ENCODE measurements at places on chromosomes 12 and 14. TPM values are rescaled to one million over a fixed set of nuclear protein-coding genes. Genes with fewer than 3 reads are reported as not detected.

Gene IRF2BPL
- total RNA-seq, result 36.1 TPM

Gene CPNE6
- total RNA-seq, result not detected

Gene SDR9C7
- total RNA-seq, result not detected

Gene OR4K13
- not detected for total RNA-seq

Gene C12orf42
- total RNA-seq, result 11.1 TPM

Gene PRKD1
- total RNA-seq, result not detected

Gene TAS2R10
- total RNA-seq, result 0.31 TPM

Gene SNX6
- total RNA-seq, result 128 TPM

Gene DPPA3
- not detected for total RNA-seq

Gene BRF1
- total RNA-seq, result 39.7 TPM

Gene MYBPC1
- total RNA-seq, result not detected

Gene SLC8A3
- total RNA-seq, result 1.0 TPM

Gene CCDC197
- total RNA-seq, result not detected

Gene MIP
- total RNA-seq, result not detected

Gene TTC7B
- 8.3 TPM for total RNA-seq

Gene PMCH
- total RNA-seq, result not detected

Gene OTOGL
- total RNA-seq, result not detected

Gene FAR2
- 7.0 TPM for total RNA-seq

Gene PLA2G1B
- total RNA-seq, result 0.31 TPM

Gene KRT73
- 21.4 TPM for total RNA-seq

Gene IL31
- total RNA-seq, result not detected

Gene SLC7A8
- total RNA-seq, result 0.21 TPM

Gene MYH6
- total RNA-seq, result not detected

Gene KRT72
- 10.2 TPM for total RNA-seq

Gene IAPP
- not detected for total RNA-seq

Gene CSAD
- total RNA-seq, result 11.3 TPM

Gene SERPINA12
- not detected for total RNA-seq

Gene SLC41A2
- 4.9 TPM for total RNA-seq

Gene ARHGEF25
- total RNA-seq, result 0.31 TPM

Gene NTF3
- total RNA-seq, result not detected

Gene PLEKHG7
- total RNA-seq, result 0.42 TPM

Gene DENND5B
- 4.0 TPM for total RNA-seq

Gene CCND2
- total RNA-seq, result 60.7 TPM

Gene MYL2
- total RNA-seq, result not detected

Gene CMA1
- not detected for total RNA-seq

Gene TRPV4
- 0.31 TPM for total RNA-seq

Gene KRT82
- total RNA-seq, result not detected

Gene FGFR1OP2
- total RNA-seq, result 83.7 TPM

Gene CACNA1C
- total RNA-seq, result 0.10 TPM

Gene CAPZA3
- not detected for total RNA-seq

Gene SCAF11
- 298 TPM for total RNA-seq

Gene CCDC63
- total RNA-seq, result not detected

Gene SMIM10L1
- total RNA-seq, result 6.3 TPM

Gene HSPB8
- total RNA-seq, result not detected

Gene LRTM2
- total RNA-seq, result 0.10 TPM

Gene KRT2
- total RNA-seq, result 0.94 TPM

Gene HOXC12
- total RNA-seq, result not detected

Gene SNRPF
- 15.7 TPM for total RNA-seq

Gene TEX22
- total RNA-seq, result 0.10 TPM

Gene HELB
- 92.4 TPM for total RNA-seq

Gene STYX
- 25.2 TPM for total RNA-seq

Gene PLD4
- total RNA-seq, result 15.3 TPM

Gene PPM1H
- total RNA-seq, result 1.3 TPM

Gene SLC6A12
- total RNA-seq, result 0.73 TPM

Gene FOXA1
- total RNA-seq, result 0.42 TPM

Gene ZNF605
- 2.5 TPM for total RNA-seq

Gene ANKS1B
- 0.21 TPM for total RNA-seq

Gene LTBP2
- total RNA-seq, result 0.42 TPM

Gene EGLN3
- 2.3 TPM for total RNA-seq
